Testis (tissue), 5 donors: ENCODE measurements at places on chromosomes 2 and 18.

GRCh38 chr2:144834363-144834762, 314.4 kb upstream of the ZEB2 start:
- no peak for DNase-seq

DNA sequence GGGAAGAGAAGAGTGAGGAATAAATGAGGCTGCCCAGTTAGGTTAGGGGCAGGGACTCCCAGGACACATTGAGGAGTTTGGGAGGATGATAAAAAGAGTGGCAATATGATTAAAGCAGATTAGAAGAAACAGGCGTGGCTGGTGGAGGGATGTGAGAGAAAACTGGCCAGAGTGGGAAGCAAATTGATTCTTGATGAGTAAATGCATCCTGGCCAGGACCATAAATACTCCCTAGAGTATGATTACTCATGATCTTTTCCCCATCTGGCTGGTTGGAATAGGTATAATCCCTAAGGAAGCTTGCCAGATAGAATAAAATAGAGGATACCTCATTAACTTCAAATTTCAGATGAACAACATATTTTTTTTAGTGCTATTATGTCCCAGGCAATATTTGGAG, 21.5 kb upstream of the DAW1 start:
- DNase-seq = no peak

DNA sequence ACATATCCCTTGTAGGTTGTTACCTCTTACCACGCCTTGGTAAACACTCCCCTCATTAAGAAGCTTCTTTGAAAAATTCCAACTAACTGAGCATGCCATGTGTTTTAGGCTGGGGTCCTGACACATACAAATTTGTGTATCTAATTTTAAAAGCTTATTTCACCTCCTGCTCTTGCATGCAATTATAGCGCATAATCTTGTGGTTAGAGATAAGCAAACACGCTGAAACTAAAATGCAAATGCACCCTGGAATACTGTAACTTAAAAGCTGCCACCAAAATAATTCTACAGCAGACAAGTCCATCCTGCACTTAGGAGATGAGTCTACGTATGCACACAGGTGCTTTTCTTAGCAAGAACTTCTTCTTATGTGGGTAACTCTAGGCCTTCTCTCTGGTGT, 990.2 kb downstream of the TSN start:
- no peak for DNase-seq

DNA sequence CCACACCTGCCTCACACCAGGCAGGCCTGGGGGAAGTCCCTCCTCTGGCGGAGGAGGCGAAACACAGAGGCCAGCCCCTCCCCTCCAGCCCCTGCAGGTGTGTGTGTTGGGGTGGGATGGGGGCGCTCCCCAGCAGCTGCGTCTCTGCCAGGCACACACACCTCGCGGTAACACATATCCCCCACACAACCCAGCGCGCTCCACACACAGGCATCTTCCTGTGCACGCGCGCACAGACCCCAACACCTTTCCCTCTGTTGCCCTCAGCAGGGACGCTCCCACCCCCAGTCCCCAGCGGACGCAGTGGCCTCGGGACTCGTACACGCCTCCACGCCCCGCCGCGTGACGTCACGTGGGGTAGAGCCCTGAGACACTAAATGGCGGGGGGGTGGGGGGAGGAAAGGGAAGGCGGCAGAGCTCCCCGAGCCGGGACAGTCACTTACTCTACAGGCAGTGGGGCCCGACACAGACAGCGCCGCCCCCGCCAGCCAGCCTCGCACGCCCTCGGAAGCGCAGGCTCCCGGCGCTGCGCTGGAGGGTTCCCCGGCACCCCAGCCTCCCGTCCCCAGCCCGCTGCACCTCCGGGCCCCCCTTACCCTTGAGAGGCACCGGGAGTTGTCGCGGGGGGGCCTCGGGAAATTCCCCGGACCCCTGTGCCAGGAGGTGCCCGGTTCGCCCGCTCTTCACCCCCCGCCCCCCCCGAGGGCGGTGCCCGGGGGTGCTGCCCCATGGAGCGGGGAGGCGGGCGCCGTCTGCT, at the start of gene WNT10A:
Gene WNT10A (plus strand): TSS at position 751 of the 757 bp plus-strand sequence. CDS start 144 bp downstream, outside the sequence.
- DNase-seq = no peak
